GM12878 (cell line): ENCODE measurements at places on chromosomes 3 and 15. TPM values are rescaled to one million over a fixed set of nuclear protein-coding genes. Genes with fewer than 3 reads are reported as not detected.

DNA sequence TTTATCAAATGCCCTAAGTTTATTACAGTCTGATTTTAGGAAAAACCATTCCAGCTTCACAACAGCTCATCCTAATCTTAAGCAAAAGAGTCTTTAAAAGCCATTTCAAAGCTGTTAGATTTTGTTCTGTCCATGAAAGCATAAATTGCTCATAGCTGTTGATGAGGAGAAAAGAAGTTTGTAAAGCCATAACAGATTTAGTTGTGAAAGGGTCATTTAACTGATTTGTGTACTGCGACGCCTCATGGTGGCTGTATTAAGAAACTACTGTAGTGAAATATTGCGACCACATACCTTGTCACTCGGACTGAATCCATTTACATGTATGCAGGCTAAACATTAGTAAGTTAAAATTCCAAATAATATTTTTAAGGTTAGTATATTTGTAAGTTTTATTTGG, 20.9 kb downstream of the BBX start:
- no peaks in the 10 kb centered on the region for H3K36me3 ChIP-seq
- no peaks in the 10 kb centered on the region for H3K4me1 ChIP-seq

Gene CKMT1B
- 0.52 TPM in 1 of 2 replicates, not detected in the other for polyA plus RNA-seq

Gene ZNF35
- 12.0 and 12.3 TPM in 2 replicates for polyA plus RNA-seq

Gene CYP11A1
- 0.11 TPM in 1 of 2 replicates, not detected in the other for polyA plus RNA-seq

Gene CHP1
- polyA plus RNA-seq: 38.1 and 45.9 TPM in 2 replicates
